Common myeloid progenitor, CD34-positive (primary cell): ENCODE measurements at places on chromosomes 7 and 10.
A peak's percentile ranks its signal among the peaks of the same experiment; 100 is the strongest.

GRCh38 chr10:36425131-36425797 lies 700.1 kb upstream of the ANKRD30A start:
- H3K27ac ChIP-seq: no peak overlapping the region
- no peak for DNase-seq
- no peaks in the 10 kb centered on the region for H3K36me3 ChIP-seq
- H3K4me1 ChIP-seq: no peaks in the 10 kb centered on the region

DNA sequence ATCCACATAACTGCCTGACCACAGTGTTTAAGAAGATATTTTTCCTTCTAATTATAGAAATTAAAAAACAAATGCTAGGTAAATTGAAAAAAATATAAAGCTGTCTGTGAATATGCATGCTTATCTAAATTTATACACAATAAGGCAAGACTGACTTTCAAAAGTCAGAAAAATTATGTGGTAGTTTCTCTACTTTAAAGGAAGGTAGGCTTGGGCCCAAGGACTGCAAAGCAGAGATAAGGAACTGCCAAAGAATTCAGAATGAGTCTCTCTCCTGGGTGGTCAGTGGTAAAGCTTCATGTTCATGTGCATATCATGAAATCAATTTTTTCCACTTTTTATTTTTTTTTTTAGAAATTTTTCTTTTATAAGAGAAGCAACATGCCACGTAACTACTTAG lies 998.6 kb downstream of the REEP3 start:
- no peak overlapping the region for H3K27ac ChIP-seq
- peak; percentile 20 for DNase-seq
- H3K36me3 ChIP-seq: no peaks in the 10 kb centered on the region
- no peaks in the 10 kb centered on the region for H3K4me1 ChIP-seq
- no peaks in the 10 kb centered on the region for H3K27me3 ChIP-seq

- H3K27ac ChIP-seq: no peak overlapping the region
- no peak overlapping the region for H3K4me3 ChIP-seq
- H3K36me3 ChIP-seq: no peaks in the 10 kb centered on the region
- peaks cover 18% of the 10 kb centered on the region for H3K4me1 ChIP-seq
- DNase-seq: no peak
Measured at GRCh38 chr10:30415593-30415992, 18.4 kb upstream of the MAP3K8 start.

- no peaks in the 10 kb centered on the region for H3K27me3 ChIP-seq
- no peak overlapping the region for H3K27ac ChIP-seq
- no peak for DNase-seq
- no peak overlapping the region for H3K4me3 ChIP-seq
- H3K36me3 ChIP-seq: no peaks in the 10 kb centered on the region
- no peaks in the 10 kb centered on the region for H3K4me1 ChIP-seq
Measured at GRCh38 chr7:101645951-101646350, 16.9 kb upstream of the MYL10 start.

- H3K4me1 ChIP-seq: peaks cover 1% of the 10 kb centered on the region
- no peak for DNase-seq
- H3K27me3 ChIP-seq: no peaks in the 10 kb centered on the region
Measured at GRCh38 chr10:11655836-11656235, 44.4 kb upstream of the USP6NL start.

DNA sequence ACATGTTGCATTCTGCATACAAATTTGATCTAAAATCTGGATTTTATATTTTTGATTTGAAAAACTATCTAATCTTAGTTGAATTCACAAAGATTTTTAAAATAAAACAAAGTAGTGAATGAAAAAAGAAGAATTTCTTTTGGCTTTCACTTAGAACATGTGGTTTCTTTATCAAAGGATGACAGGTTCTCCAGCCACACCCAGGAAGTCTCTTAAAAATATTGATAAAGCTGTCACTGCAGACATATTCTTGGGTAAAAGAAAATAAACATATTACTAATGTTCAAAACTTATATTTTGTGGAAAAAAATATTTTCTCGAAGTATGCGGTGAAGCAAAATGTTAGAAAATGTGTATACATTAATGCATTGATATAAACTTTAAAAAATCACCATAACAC lies 44.3 kb downstream of the ARL4A start:
- H3K4me3 ChIP-seq: no peak overlapping the region
- peaks cover 30% of the 10 kb centered on the region for H3K4me1 ChIP-seq
- no peaks in the 10 kb centered on the region for H3K36me3 ChIP-seq
- no peak overlapping the region for H3K27ac ChIP-seq

DNA sequence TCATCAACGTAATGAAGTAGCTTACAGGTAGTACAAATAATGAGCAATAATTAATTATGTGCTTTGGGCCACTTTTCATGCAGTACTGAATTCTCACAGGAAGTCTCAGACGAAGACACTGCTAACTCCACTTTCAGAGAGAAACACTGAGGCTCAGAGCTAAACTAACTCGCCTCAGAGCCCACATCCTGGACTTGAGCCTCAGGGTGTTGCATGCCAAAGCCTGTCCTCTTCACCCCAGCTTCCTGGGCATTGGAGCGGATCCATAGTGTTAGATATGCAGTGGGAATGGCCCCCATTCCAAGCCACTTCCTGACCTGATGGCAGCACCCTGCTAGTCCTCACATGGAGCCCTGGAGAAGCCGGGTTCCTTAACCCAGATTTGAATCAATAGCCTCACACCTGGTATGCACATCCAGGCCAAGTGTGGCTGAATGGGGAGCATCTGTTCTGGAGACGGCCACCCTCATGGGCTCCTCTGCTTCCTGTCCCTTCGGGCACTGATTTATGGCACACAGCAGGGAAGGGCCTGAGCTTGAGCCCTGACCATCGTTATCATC lies 265.1 kb upstream of the ZNF32 start:
- DNase-seq: no peak
- no peak overlapping the region for H3K27ac ChIP-seq
- no peak overlapping the region for H3K4me3 ChIP-seq
- no peaks in the 10 kb centered on the region for H3K4me1 ChIP-seq
- H3K36me3 ChIP-seq: no peaks in the 10 kb centered on the region
- H3K27me3 ChIP-seq: no peaks in the 10 kb centered on the region

DNA sequence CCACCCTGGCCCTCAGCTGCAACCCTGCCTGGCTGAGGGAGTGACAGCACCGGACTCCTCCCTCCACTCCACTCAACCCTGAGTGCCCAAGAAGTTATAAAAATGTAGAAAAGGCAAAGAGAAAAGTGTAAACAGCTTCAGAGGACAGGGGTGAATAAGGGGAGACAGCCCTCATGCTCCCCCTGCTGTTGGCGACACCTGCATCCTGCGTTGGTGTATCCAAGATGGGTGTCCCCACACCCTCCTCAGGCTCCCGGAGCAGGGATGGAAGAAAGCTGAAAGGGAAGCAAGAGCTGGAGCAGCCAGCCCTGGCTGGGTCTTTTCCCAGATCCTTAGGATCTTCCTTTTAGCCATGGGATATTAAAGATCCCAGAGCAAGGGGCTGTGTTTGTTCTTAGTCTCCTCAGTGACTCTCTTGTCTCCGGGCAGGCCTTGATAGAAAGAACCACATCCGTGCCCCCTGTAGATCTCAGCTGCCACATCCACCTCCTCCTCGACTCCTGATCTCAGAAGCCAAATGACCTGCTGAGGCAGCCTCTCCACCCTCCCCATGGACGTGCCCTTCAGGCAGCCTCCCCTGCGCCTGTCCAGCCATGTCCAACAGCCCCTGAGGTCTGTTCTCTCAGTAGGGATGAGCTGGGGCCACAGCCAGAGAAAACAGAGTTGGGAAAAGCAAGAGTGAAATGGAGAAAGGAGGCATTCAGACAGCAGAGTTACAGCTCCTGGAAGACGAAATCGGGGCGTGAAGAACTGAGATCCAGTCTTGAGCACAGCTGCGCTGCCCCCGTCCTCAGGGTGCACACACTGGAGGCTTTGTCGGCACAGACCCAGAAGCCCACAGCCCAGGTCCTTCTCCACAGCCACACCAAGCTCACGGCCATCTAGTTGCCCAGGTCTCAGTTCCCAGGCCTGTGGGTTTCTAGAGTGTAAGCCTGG lies 6.8 kb downstream of the FAM131B start:
- no peak for DNase-seq
- no peak overlapping the region for H3K27ac ChIP-seq

DNA sequence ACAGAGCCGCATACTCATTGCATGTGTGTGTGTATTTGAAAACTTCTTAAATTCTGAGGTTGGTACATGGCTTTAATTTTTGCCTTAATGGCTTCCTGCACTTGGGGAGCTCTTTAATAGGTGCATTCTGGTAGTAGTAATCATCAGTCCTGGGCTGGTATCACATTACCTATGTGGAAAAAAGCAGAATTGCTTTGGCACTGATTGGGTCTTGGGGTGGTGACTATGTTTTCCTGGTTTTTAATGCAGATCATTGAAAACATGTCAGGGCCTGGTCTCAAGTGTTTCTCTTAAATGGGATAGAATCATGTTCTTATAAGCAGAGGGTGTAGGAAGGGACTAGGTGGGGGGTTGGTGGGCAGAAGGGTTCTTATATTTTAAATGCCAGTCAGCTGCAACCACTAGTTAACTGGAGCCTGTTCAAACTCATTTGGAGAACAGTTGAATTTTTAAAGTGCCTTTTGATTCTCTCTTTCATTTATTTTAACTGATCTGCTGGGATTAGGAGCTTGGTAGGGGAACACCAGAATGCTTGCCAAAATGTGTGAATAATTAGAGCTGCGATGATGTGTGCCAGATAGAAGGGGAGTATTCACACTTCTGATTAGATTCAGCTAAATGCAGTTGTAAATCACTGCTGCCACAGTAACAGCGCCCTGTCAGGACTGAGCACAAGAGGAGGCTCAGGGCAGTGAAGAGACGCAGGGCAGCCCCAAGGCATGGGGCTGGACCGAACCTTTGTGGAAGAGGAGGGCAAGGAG lies 633.5 kb upstream of the GALNT17 start:
- no peak for DNase-seq
- H3K36me3 ChIP-seq: no peaks in the 10 kb centered on the region
- H3K4me3 ChIP-seq: no peak overlapping the region
- no peak overlapping the region for H3K27ac ChIP-seq
- no peaks in the 10 kb centered on the region for H3K27me3 ChIP-seq

DNA sequence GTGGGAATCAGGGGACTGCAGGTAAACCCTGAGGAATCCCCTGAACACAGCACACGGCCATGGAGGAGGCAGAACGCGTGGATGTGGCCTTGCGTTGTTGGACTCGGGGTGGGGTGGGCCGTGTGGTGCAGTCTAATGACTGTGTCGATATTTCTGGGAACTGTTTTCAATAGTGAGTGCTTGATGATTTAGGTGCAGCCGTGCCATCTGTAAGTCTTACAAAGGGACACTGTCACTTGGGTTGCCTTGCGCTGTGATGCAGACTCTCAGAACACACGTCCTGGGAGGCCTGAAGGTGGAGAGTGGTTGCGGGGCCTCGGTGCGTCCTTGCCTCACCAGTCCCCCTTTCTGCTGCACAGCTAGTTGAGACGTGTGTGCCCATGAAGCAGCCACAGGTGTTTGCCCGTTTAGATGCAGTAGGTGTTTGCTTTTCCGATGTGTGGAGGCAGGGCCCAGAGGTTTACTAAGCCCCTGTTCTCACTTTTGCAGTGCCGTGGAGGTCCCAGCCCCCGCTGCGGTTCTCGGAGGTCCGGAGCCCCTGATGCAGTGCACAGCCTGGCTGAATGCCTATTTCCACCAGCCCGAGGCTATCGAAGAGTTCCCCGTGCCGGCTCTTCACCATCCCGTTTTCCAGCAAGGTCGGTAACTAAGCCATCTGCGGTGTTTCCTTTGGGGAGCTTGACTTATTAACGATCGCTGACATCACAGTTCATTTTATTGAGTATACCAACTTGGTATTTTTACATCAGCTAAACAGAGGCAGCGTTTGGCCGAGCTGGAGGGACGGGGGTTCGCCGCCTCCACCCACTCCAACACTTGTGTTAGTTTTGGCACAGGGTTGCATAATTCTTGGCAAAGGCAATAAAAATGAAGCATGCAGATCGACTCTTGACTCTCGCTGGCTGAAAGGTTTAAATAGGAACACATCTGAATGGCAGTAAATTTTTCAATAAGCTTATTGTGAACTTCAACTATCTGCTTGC lies 240.7 kb downstream of the MGMT start:
- H3K36me3 ChIP-seq: peaks cover 11% of the 10 kb centered on the region
- DNase-seq: no peak
- H3K4me1 ChIP-seq: peaks cover 23% of the 10 kb centered on the region

GRCh38 chr7:388023-388960 lies 98.3 kb downstream of the FOXL3 start:
- no peaks in the 10 kb centered on the region for H3K27me3 ChIP-seq
- no peak overlapping the region for H3K4me3 ChIP-seq
- no peaks in the 10 kb centered on the region for H3K36me3 ChIP-seq
- no peak overlapping the region for H3K27ac ChIP-seq
- no peaks in the 10 kb centered on the region for H3K4me1 ChIP-seq
- no peak for DNase-seq

- DNase-seq: no peak
- H3K36me3 ChIP-seq: no peaks in the 10 kb centered on the region
- peaks cover 9% of the 10 kb centered on the region for H3K4me1 ChIP-seq
- peaks cover 29% of the 10 kb centered on the region for H3K27me3 ChIP-seq
- H3K27ac ChIP-seq: no peak overlapping the region
Measured at GRCh38 chr7:106029451-106029850, 66.4 kb downstream of the CDHR3 start.

- H3K36me3 ChIP-seq: no peaks in the 10 kb centered on the region
- no peaks in the 10 kb centered on the region for H3K27me3 ChIP-seq
- peak overlapping the region; percentile 14 for H3K27ac ChIP-seq
Measured at GRCh38 chr7:128859232-128860157, 3.2 kb upstream of the ATP6V1F start.

DNA sequence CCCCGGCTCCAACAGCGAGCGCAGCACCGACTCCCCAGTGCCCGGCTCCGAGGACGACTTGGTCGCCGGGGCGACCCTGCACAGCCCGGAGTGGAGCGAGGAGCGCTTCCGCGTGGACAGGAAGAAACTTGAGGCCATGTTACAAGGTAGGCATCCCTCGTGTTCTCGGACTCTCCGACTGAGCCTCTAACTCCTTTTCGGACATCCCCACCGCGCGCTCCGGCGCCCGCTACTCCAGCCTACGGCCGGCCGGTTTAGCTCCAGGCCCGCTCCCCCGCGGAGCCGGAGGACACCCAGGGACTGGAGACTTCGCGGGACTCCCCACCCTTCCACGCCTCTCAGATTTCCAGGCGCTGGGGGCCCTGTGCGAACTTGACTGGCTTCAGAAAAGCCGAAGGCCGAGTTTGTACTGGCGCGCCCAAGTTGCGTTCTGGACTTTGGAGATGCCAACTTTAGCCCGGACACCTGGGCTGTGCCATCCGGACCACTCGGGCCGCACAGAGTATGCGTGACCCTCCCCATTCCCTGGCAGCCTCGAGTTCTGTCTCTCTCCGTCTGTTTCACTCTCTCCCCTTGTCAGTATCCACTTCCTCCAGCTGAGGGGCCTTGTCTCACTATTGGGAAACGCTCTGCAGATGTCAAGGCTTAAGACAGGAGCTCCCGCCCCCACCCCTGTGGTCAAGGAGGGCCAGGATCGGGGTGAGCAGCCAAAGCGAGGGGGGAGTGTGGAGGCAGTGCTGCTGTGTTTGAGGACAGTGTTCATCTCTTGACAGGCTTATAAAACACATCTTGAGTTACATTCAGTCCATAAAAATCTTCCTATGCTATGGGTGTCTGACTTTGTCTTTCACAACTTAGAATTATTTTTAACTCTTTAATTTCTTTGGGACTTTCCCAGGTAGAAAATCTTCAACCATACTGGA lies 777 bp downstream of the BICC1 start:
- peak overlapping the region; percentile 22 for H3K27ac ChIP-seq
- DNase-seq: no peak
- H3K36me3 ChIP-seq: no peaks in the 10 kb centered on the region
